ENCODE measurements at places on chromosomes 16 and 17. TPM values are rescaled to one million over a fixed set of nuclear protein-coding genes. Genes with fewer than 3 reads are reported as not detected.

GRCh38 chr16:29972500-29972899 is 1.2 kb upstream of the TAOK2 start:
- H3K27me3 ChIP-seq = no peaks in the 10 kb centered on the region
- H3K4me1 ChIP-seq = peaks cover 30% of the 10 kb centered on the region
- no peak overlapping the region for H3K27ac ChIP-seq
- DNase-seq = no peak
- H3K4me3 ChIP-seq = no peak overlapping the region

- H3K36me3 ChIP-seq = no peaks in the 10 kb centered on the region
- no peaks in the 10 kb centered on the region for H3K4me1 ChIP-seq
- H3K27me3 ChIP-seq = no peaks in the 10 kb centered on the region
- no peak overlapping the region for H3K4me3 ChIP-seq
These were observed 55.4 kb downstream of the TNFRSF13B start for GRCh38 chr17:16916557-16916920.

- H3K4me1 ChIP-seq = peaks cover 18% of the 10 kb centered on the region
- H3K4me3 ChIP-seq = no peak overlapping the region
- H3K36me3 ChIP-seq = no peaks in the 10 kb centered on the region
These were observed 41.1 kb downstream of the FTO start for GRCh38 chr16:53745086-53745485.

DNA sequence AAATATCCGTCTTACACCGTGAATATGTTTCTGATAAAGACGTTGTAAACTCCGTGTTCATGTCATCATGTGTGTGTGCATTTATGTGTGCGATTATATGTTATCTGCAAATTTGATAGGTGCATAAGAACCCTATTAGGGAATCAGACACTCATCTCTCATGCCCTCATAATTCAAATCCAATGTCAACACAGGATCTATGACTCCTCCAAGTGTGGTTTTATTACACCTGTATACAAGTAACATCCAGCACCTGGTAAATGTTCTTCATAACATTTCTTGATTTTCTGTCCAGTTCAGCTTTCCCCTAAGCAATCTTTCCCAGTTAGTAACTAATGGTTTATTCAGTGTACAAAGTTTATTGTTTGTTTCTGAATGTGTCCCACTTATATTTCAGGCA is 681.9 kb downstream of the CDH11 start:
- no peak overlapping the region for H3K27ac ChIP-seq
- DNase-seq = no peak
- H3K27me3 ChIP-seq = no peaks in the 10 kb centered on the region
- H3K36me3 ChIP-seq = no peaks in the 10 kb centered on the region

DNA sequence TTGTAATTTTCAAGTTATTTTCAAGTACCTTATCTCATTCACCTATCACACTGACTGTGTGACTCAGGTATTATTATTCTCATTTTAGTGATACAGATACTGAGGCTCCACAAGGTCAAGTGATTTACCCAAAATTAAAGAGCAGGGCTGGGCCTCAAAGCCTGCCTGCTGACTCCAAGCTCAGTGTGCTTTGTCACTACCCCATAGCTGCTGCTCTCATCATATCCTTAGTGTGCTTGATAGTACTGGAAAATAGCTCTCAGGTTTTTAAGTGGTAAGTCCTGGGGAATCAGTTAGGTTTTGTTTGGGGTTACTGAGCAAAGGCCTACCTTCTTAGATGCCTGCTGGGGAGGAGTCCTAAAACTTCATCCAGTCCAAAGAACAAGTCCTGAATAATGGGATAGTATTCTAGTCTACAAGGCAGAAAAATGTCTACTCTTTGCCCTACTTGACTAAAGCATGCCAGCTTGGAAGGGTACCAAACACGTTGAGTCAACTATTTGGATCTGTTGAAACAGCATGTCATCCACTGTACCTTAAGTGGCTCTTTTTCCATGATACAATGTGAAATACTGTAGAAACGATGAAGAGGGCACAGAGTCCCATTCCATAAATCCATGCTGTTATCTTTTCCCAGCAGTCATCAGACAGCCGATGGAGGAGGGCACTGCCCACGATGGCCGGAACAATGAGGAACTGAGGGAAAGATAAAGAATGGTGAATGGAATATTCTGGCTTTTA is 10.7 kb downstream of the MMD start:
- peaks cover 18% of the 10 kb centered on the region for H3K4me1 ChIP-seq
- H3K4me3 ChIP-seq = no peak overlapping the region
- no peaks in the 10 kb centered on the region for H3K27me3 ChIP-seq
- H3K27ac ChIP-seq = peak overlapping the region; percentile 7

GRCh38 chr17:81015136-81015535 is 19.8 kb upstream of the BAIAP2 start:
- H3K27ac ChIP-seq = no peak overlapping the region
- H3K4me1 ChIP-seq = peaks cover 11% of the 10 kb centered on the region
- no peak for DNase-seq
- H3K4me3 ChIP-seq = no peak overlapping the region
- H3K36me3 ChIP-seq = no peaks in the 10 kb centered on the region

DNA sequence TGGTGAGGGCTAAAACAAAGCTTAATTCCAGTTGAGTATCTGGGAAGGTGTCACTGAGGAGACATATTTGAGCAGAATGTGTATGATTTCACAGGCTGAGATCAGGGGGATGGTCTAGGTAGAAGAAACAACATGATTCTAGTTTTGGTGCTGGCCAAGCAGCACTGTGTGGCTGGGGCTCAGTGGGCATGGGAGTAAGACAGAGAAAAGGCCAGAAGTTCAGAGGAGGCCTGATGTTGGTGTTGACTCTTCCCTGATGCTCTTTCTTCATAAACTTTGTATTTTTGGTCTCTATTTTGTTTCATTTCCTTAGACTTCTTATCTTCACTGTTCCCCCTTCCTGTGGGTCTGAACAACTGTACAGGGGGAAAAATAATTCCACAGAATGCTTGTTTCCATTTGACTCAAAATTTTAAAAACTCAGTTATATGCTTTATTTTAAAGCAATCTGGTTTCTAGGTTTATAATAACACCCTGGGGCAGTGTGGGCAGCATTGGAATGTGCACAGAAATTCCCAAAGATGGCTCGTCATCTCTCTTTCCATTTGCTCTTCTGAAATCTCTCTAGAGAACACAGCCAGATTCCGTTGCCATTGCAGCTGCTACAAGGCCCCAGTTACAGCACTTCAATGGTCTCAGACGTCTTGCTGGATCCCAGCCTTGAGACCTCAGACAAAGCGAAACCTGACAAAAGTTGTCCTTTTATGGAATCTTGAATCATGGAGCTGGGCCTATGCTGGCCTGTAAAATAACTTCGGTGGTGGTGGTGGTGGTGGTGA is 68.3 kb downstream of the SNX11 start:
- no peaks in the 10 kb centered on the region for H3K4me1 ChIP-seq
- H3K27me3 ChIP-seq = no peaks in the 10 kb centered on the region
- no peak overlapping the region for H3K27ac ChIP-seq
- no peak overlapping the region for H3K4me3 ChIP-seq
- DNase-seq = no peak
- no peaks in the 10 kb centered on the region for H3K36me3 ChIP-seq

GRCh38 chr16:74111456-74111982 is 185.1 kb upstream of the PSMD7 start:
- H3K27ac ChIP-seq = no peak overlapping the region
- H3K27me3 ChIP-seq = no peaks in the 10 kb centered on the region
- no peaks in the 10 kb centered on the region for H3K36me3 ChIP-seq
- no peaks in the 10 kb centered on the region for H3K4me1 ChIP-seq
- no peak for DNase-seq

DNA sequence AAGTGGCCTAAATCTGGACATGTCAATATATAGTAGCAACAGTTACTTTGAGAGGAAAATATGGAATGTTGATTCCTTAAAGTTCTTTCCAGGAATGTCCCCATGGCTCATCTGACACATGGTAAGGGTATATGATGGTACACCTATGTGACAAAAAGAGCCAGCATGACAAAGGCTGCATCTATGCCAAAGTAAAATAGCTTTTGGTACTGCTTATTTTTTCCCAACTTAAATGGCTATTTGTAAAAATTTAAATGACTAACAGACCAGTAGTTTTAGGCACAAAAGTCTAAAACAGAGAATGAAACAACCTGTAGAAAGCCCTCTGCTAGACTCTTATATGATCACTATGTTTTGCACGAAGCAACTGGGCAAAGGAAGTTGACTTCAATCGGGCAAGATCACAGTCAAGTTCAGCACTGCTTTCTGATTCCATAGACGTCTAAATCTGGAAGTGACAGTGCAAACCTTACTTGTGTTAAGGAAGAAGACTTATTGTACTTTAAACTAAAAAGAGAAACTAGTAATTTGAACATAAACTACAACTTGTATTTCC is 135.1 kb downstream of the SKAP1 start:
- no peaks in the 10 kb centered on the region for H3K36me3 ChIP-seq
- DNase-seq = no peak
- H3K27me3 ChIP-seq = peaks cover 49% of the 10 kb centered on the region

GRCh38 chr16:9151074-9151473 is 59.6 kb downstream of the HAPSTR1 start:
- no peak overlapping the region for H3K4me3 ChIP-seq
- peaks cover 7% of the 10 kb centered on the region for H3K27me3 ChIP-seq
- no peak overlapping the region for H3K27ac ChIP-seq
- no peak for DNase-seq

DNA sequence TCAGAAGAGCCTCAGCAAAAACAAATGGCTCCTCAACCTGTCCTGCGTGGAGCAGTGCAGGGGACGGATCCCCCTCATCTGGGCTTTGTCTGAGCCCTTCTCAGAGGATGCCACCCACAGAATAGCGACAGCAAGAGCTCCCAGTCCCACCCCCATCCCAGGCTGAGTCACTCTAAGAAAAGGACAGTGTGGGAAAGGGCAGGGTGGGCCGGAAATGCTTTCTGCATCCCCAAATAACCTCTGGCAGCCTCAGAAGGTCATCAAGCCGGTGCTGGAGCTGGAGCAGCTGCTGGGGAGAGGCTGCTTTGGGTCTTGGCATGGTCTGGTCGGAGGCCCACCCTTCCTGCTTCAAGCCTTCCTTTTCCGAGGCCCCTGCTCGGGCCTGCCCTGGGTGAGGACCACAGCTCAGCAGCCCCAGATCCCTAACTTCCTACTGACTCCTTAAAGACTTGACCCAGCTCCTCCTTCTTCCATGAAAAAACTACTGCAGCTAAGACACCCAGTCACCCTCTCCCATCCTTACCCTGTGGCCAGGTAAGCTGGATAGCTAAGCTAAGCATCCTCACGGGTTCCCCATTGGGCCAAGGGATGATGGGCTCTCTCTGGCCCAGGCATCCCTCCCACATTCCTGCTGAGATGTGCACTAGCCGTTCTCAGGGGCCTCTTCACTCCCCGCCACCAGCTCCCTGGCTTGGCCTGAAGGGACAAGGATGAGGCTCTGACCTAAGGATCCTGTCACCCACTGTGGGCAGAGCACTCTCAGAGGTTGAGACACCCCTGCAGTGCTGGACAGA is 8.7 kb downstream of the SLC12A4 start:
- DNase-seq = no peak
- H3K27me3 ChIP-seq = no peaks in the 10 kb centered on the region
- H3K36me3 ChIP-seq = peaks cover 76% of the 10 kb centered on the region
- H3K4me3 ChIP-seq = no peak overlapping the region

DNA sequence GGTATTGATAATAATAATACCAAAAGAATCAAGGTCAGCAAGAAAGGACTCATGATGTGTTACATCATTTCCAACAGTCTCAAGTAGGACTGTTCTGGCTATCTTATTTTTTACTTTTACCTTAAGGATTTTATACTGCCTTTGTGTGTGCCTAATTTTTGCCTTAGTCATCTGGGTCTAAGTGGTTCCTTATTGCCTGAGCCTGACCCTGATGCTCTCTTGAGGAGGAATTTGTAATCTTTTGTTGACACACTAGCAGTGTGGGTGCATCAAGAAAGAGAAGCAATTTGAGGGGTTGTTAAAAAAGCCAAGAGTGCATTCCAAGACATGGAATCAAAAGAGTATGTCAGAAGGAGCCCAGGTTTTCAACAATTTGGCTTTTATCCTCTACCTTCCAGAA is 59.3 kb downstream of the TMEM100 start:
- H3K4me1 ChIP-seq = no peaks in the 10 kb centered on the region
- H3K4me3 ChIP-seq = no peak overlapping the region
- H3K27ac ChIP-seq = no peak overlapping the region
- H3K36me3 ChIP-seq = no peaks in the 10 kb centered on the region

Gene AOC2
- total RNA-seq = 2.0 TPM

Data from esophagus muscularis mucosa (tissue), 4 donors.